Upper lobe of right lung (tissue), 1 donor: ENCODE measurements at places on chromosomes 2 and 18. TPM values are rescaled to one million over a fixed set of nuclear protein-coding genes. Genes with fewer than 3 reads are reported as not detected.

The GPR75 gene
- total RNA-seq = 2.5 TPM

The ST8SIA5 gene
- not detected for total RNA-seq

The MOCOS gene
- 5.0 TPM for total RNA-seq

The PLCD4 gene
- total RNA-seq = 1.0 TPM

The ATP5MC3 gene
- 113 TPM for total RNA-seq

The CIB4 gene
- total RNA-seq = not detected

The HS6ST1 gene
- total RNA-seq = 33.2 TPM

The SRD5A2 gene
- not detected for total RNA-seq

The TMEM37 gene
- 23.8 TPM for total RNA-seq

The TMEM178A gene
- total RNA-seq = 9.5 TPM

The CEBPZ gene
- 47.7 TPM for total RNA-seq

The EPG5 gene
- 38.5 TPM for total RNA-seq

The FBLN7 gene
- 5.4 TPM for total RNA-seq

The APLF gene
- total RNA-seq = 6.8 TPM

The REV1 gene
- total RNA-seq = 55.3 TPM

The KIF1A gene
- total RNA-seq = 0.81 TPM

The LRP2 gene
- total RNA-seq = 36.6 TPM

The CPLX4 gene
- total RNA-seq = not detected

The DLGAP1 gene
- total RNA-seq = 5.4 TPM

The LIPT1 gene
- total RNA-seq = 8.3 TPM

The TMEM200C gene
- total RNA-seq = 0.41 TPM

The PCARE gene
- total RNA-seq = 0.55 TPM

The TRMT61B gene
- 12.7 TPM for total RNA-seq

The MYL1 gene
- not detected for total RNA-seq

The RAMP1 gene
- 11.1 TPM for total RNA-seq

The CCDC93 gene
- 37.8 TPM for total RNA-seq

The LDLRAD4 gene
- 18.4 TPM for total RNA-seq

The OTX1 gene
- not detected for total RNA-seq

The STARD6 gene
- not detected for total RNA-seq

The ANKZF1 gene
- total RNA-seq = 37.6 TPM

The KCNG2 gene
- 0.46 TPM for total RNA-seq

The ABCB11 gene
- 0.06 TPM for total RNA-seq

The MC4R gene
- not detected for total RNA-seq

The PKDCC gene
- total RNA-seq = 65.5 TPM

The E2F6 gene
- total RNA-seq = 14.5 TPM

The LYG2 gene
- not detected for total RNA-seq

The FOXI3 gene
- total RNA-seq = not detected

The KDSR gene
- total RNA-seq = 77.5 TPM

The PSMA8 gene
- total RNA-seq = not detected

The GPR55 gene
- 1.2 TPM for total RNA-seq

The OR6B2 gene
- total RNA-seq = not detected

The CFAP221 gene
- total RNA-seq = 26.3 TPM

The RAPGEF4 gene
- 21.8 TPM for total RNA-seq

The PRSS56 gene
- total RNA-seq = not detected

The ERBB4 gene
- total RNA-seq = 22.6 TPM

The GNAL gene
- total RNA-seq = 4.3 TPM

The HOXD3 gene
- total RNA-seq = 1.7 TPM
